Activated CD4-positive, alpha-beta T cell treated with anti-CD3 and anti-CD28 coated beads, Interleukin-2, amount 10 ng/mL, durations not matched to agents 24 days and 14 days (primary cell): ENCODE measurements at places on chromosomes 7 and 10. TPM values are rescaled to one million over a fixed set of nuclear protein-coding genes. Genes with fewer than 3 reads are reported as not detected.

- H3K4me3 ChIP-seq: no peak overlapping the region
- H3K36me3 ChIP-seq: no peaks in the 10 kb centered on the region
- no peaks in the 10 kb centered on the region for H3K27me3 ChIP-seq
- no peak for DNase-seq
- no peak overlapping the region for H3K27ac ChIP-seq
Observed at GRCh38 chr7:33958104-33958503, 52.8 kb downstream of the BMPER start.

DNA sequence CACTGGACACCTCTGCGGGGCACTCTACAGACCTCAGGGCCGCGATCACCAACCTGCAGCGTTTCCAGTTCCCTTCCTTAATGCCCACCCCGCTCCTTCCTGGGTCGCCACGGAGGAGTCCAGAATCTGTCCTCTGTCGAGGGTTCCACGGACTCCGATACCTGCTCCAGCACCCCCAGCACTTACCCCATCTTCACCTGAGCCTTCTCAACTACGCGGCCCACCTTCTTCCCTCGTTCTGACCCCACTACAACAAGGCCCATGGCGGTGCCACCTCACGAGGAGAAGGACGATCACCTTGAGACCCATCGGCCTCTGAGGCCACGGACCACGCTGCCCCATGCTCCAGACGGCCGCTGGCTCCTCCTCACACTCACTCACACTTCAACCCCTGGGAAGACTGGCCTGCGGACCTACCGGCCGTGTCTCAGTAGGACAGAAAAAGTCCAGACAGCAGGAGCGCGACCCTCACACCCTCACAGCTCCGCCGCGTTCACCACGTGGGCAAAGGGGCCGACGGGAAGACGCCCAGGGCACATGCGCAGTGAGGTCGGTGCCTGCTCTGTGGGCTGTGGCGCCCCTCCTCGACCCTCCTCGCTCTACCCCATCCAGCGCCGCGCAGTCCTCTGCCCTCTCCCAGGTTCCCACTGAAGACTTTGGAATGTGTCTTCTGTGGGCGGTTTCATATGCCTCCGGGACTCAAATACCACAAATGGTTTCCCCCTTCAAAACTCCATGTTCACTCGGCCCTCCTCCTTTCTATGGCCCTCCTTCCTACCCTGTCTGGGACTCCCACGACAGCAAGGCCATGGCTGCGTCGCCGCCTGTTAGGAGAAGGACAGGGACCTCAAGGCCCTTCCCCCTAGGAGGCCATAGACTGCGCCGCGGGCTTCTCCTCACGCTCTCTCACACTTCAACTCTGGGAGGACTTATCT, 193.9 kb upstream of the PHF14 start:
- H3K36me3 ChIP-seq: no peaks in the 10 kb centered on the region
- DNase-seq: no peak
- no peak overlapping the region for H3K4me3 ChIP-seq
- no peak overlapping the region for H3K27ac ChIP-seq
- no peaks in the 10 kb centered on the region for H3K27me3 ChIP-seq

GRCh38 chr10:113746217-113746957, 5.1 kb upstream of the PLEKHS1 start:
- no peak overlapping the region for H3K4me3 ChIP-seq
- DNase-seq: no peak

Gene TYW1B
- 3.3 and 4.2 TPM in 2 replicates for total RNA-seq

Gene IGF2BP3
- 2.2 and 2.7 TPM in 2 replicates for total RNA-seq
